ENCODE measurements at places on chromosomes 3 and 15.

- DNase-seq: no peak
Observed at GRCh38 chr15:69849232-69849610, 248.5 kb downstream of the TLE3 start.

DNA sequence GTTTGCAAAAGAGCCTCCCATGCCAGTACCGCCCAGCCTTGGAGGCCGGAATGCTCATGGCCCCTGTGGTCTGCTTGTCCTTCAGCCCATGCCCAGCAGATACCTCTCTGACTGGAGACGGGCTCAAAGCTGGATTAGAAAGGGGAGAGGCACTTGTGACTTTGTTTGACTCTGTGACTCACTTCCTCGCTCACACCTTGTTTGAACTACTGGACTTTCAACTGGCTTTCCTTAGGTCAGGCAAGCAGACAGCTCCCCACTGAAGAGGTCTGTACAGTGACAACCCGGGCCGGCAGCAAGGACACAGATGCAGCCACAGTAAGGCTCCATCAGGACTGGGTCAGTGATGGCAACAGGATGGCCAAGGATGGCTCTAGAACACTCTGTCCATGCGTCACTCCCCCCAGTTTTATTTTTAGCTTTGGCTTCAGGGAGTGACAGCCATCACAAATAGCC is 98.6 kb upstream of the ABHD17C start:
- DNase-seq: no peak

GRCh38 chr3:35241236-35241635 is 398.1 kb upstream of the ARPP21 start:
- no peak for DNase-seq

- no peak for DNase-seq
Observed at GRCh38 chr3:111335512-111336303, 206.3 kb upstream of the CD96 start.

DNA sequence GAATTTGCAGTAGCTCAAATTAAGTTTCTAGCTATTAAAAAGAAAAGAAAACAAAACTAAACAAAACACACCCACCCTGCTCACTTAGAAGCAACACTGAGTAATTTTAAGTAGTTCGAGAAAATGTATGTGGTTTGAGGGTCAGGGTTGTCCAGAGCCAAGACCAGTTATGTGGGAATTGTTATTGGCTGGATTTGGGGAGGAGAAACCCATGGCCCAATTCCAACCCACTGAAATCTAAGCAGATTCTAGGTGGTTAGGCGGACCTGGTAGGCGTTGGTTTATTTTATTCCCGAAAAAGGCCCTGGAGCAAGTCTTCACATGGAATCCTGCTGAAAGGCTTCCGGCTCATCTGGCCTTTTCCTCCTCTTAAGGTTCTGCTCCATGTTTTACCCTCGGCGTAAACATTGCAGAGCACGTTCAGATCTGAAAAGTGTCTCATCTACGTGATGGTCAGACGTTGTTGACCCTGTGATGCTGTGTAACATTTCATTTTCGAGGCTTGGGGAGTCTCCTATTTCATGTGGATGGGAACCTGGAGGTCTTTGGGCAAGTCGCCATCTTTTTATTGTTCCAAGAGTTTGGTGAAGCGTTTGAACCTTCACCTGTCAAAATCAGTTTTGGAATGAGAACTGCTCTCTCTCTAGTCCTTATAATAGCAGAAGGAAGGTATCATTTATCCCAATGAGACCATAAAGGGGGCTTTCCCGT is 64.0 kb downstream of the FLNB start:
- no peak for DNase-seq

GRCh38 chr3:86578071-86578470 is 412.9 kb downstream of the VGLL3 start:
- DNase-seq: no peak

DNA sequence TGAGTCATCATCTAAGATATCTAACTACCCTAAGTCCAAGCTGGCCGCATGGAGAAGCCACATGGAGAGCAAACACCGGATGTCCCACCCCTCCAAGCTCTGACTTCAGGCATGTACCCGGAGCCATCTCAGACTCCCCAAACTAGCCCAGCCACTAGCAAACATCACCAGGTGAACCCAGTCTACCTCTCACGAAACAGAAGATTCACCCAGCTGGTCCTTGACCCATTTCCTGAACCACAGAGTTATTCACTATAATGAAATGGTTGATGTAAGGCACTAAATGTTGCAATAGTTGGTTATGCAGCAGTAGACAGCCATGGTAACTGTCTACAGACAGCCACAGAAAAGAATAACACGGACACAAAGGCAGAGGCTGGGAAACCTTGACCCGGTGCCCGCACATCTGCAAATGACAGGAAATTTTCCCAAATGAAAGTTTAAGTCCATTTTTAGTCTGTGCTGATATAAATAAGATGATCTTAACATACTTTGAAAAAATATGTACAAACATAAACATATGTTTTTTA is 265.5 kb upstream of the ATP10A start:
- no peak for DNase-seq

DNA sequence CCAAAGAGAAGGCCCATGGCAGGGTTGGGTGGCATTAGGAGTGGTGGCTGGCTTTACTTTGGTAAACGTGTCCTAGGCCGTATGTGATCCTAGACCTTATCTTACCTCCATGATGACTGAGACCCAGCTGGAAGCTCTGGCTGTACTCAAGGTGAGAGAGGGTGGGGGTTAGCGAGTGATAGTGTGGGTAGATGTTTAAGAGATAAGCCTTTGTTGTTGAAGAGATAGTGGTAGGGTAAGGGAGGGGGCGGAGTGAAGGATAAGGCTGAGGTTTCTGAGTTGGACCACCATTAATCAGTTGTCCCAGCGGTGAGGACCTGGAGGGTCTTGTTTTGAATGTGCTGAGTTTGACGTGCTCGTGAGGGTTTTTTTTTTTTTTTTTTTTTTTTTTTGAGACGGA is 61.5 kb upstream of the ULK4 start:
- no peak for DNase-seq

GRCh38 chr3:88105325-88105724 is 44.4 kb upstream of the C3orf38 start:
- DNase-seq: no peak

DNA sequence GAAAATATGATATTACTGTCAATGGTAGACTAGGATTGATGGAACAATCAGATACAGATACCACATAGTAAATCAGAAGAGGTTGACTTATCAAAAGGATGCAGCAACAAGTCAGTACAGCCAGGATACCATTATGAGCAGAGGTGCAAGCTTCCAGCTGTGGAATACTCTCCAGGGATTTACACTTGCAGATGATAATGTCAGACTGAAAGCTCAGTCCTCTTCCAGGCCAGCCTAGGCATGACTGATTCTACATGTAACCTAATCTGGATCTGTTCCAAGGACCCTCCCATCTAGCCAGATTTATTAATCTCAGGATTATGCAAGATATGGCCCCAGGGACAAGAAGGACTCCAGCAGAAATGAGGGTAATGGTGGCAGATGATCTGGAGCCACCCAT is 8.2 kb downstream of the FILIP1L start:
- no peak for DNase-seq

DNA sequence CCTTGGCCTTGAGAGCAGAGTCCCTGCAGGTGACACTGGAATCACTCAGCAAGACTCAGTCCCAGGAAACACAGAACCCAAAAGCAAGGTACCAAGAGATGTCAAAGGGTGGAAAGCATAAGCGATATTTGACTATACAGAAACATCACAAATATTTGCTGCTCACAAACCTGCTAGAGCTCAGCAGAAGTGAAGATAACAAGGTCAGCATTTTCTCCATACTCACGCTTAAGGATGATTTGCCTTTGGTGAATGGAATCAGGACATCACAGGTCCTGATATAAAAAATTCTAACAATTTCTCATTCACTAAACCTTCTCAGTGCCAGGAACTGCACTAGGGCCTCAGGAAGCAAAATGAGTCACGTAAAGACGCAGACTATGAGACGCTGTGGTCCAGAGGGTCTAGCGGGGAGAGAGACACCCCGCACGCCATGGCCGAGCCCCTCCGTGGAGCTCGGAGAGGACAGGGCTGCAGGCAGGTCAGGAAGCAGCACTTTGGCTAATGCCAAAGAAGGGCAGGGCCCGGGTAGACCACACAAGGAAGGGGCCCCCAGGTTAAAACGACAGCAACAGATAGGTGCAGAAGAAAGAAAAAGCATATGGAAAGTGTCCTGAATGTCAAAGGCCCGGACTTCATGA is 10.7 kb downstream of the PCSK6 start:
- DNase-seq: no peak

DNA sequence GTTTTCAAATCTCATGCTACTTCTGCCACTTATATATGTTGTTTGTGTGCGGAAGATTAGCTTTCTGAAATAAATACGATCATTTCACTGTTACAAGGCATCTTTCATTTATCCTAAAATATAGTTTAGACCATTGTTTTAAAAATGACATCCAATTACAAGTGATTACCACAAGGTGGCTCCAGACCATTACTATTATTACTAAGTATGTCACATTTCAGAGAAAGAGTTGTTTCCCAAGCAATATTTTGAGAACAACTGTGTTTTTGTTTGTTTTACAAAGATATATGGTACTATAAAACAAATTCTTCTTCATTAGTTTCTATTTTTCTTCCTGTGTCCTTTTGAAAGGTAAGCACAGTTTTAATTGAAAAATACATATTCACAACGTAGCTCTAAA is 136.0 kb upstream of the RAP2B start:
- DNase-seq: no peak

GRCh38 chr3:109023167-109023566 is 69.5 kb upstream of the GUCA1C start:
- DNase-seq: no peak

DNA sequence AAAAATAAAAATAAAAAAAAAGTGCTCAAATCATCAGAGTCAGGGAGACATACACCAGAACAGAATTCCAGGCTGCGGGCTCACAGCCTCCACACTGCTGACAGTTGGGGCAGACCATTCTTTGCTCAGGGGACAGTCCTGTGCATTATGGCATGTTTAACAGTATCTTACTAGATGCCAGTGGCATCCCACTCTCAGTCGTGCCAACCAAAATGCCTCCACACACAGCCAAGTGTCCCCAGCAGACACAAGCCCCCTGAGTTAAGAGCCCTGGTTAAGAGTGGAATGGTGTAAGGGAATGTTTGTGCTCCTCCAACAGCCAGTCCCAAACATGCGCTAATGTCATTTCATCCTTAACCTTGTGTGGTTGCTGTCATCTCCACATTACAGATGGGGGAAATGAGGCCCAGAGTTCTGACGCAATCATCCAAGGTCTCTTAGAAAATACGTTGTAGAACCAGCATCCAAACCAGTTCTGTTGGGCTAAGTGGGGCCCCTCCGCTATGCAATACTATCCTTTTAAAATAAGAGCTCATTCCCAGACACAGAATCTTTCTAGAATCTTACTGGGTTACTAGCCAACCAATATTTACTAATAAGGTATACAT is 26.0 kb downstream of the CFAP92 start:
- DNase-seq: no peak

DNA sequence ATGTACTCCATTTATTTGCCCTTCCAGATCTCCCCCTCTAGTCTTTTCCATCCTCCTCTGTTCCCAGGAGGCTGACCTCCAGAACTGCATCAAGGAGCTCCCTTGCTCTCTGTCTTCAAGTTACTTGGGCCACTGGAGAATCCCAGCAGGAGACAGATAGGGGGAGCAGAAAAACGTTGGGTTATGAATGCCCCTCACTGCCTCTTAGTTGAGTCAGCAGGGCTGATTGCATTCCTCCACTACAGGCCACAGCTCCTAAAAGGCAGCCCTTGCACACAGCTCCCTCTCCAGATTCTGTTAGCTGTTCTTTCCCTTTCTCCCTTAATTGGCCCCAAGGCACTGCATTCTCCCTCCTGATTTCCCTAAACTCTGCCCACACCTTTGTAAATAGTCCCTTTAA is 12.4 kb upstream of the CEP152 start:
- no peak for DNase-seq

DNA sequence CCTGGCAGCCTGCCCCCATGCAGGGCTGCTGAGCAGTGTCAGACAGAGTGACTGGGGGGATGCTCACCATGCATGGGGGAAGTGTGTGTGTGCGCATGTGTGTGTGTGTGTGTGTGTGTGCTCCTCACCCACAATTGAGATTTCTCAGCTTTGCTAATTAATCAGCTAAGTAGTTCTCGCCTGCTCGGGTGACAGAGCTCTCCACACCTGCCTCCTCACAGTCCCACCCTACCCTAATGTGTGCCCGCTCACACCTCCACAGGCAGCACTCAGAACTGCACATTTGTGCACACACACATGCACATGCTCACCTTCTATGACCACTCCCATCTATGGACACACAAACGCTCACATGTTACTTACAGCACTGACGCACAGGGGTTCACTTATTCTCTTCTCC is 37.3 kb downstream of the CACNA2D2 start:
- no peak for DNase-seq

DNA sequence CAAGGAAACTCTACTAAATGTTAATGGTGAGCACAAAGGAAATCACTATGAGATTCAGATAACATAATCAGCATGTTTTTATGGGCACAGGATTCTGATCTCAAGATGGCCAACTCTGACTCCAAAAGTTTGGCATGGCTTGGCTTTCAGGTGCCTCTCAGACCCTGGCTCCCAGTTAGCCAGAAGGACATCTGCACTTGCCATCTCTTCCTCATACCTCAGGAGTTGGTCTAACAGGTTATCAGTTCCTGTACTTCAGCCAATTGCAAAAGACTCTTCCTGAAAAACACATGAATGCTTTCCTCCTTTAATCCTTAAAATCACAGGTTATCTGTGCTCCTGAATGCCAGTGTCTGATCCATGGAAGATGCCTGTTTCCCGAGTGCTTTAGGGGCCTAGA is 25.0 kb downstream of the TMPRSS7 start:
- DNase-seq: no peak

GRCh38 chr3:177470197-177470941 is 273.1 kb upstream of the TBL1XR1 start:
- no peak for DNase-seq

GRCh38 chr15:98682992-98683701 is 34.8 kb downstream of the IGF1R start:
- DNase-seq: no peak

- no peak for DNase-seq
Observed at GRCh38 chr3:156218353-156218744, 98.0 kb downstream of the KCNAB1 start.

DNA sequence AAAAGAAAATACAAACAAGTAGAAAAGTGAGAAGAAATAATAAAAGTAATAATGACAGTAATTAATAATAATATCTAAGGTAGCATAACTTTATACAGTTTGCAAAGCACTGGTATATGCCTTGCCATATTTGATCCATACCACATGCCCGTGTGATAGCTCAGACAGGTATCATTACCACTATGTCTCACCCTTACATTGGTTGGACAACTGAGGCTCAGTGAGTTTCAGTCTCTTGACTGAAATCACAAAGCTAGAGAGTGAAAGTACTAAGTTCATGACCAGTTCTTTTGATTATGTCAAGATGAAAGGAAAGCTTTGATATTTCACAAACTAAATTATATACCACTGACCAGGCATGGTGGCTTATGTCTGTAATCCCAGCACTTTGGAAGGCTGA is 408.9 kb downstream of the GAP43 start:
- DNase-seq: no peak

DNA sequence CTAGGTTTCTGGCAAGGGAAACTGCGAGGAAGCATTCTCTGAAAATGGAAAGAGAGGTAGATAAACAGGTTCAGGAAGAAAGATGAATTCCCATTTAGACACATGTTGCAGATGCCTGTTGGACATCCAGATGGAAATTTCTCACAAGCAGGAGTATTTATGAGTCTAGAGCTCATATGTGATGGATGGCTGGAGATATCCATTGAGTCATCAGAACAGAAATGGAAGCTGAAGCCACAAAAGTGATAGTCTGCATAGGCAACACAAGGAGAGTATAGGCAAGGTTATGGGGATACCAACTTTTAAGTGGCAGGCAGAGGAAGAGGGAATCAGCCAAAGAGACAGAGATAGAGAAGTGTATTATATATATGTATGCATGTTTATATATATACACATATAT is 6.3 kb upstream of the RAMAC start:
- DNase-seq: no peak
